AG04450 (cell line): ENCODE measurements at places on chromosomes 12 and 14. TPM values are rescaled to one million over a fixed set of nuclear protein-coding genes. Genes with fewer than 3 reads are reported as not detected.
A peak's percentile ranks its signal among the peaks of the same experiment; 100 is the strongest.

Gene TMPRSS12
- not detected in 2 replicates for polyA plus RNA-seq

- DNase-seq, result peak; percentile 73
These were observed 81.4 kb downstream of the BBS10 start for GRCh38 chr12:76266797-76267196.

Gene PPFIA2
- polyA plus RNA-seq, result 0.20 TPM in 1 of 2 replicates, not detected in the other

DNA sequence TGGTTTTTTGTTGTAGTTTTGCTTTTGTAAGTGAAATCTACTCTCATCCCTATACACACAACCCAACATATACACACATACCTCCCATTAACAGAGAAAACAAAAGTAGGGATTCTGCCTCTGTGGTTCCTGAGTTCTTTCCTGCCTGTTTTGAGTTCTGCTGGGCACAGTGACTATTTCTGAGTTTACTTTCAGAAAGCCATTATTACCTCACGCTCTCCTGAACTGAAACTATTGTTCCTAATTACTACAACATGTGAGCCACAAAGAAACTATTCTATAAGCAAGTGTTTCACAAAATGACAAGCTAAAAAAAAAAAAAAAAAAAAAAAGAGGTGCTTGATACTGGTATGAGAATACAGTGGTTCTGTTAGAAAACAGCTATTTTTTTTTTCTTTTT, 110.9 kb downstream of the ALG10B start:
- no peak for DNase-seq

DNA sequence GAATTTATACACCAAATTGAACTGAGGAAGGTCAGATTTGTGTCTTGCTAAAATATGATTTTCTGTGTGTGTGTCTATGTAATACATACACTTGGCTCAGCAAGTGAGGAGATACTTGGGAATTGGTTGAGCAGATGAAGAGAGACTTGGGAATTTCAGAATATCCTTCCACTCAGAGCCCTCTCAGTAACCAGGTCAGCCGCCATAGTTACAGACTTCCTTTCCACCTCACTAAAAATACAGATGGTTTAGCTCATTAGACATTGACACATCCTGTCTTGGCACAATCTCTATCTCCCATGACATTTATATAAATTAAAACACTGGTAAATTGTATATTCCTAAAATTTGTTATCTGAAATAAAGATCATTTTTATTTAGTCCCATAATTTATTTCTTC, 15.9 kb downstream of the PIK3C2G start:
- DNase-seq, result no peak

GRCh38 chr12:52546126-52546525, 6.8 kb downstream of the KRT71 start:
- no peak for DNase-seq

Gene GPHN
- 7.4 and 7.7 TPM in 2 replicates for polyA plus RNA-seq

GRCh38 chr12:94769047-94769420, 118.7 kb upstream of the TMCC3 start:
- DNase-seq, result no peak

GRCh38 chr12:16348435-16349130, 1.1 kb downstream of the MGST1 start:
- DNase-seq, result no peak

DNA sequence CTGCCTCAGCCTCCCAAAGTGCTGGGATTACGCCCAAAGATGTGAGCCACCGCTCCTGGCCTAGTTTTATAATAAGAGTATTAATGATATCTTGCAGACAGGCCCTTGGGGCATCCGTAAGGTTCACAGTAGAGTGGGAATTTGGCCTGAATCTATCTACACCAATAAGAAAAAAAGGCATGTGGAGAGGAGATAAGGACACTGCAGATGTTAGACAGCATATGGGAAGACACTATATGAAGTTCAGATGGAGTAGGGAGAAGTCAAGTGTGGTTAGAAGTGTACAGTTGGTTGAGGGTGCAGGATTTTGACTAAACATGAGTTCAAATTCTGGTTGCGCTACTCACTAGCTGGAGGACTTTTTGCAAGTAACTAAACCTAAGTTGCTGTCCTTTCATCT, 8.5 kb upstream of the TTC8 start:
- no peak for DNase-seq

DNA sequence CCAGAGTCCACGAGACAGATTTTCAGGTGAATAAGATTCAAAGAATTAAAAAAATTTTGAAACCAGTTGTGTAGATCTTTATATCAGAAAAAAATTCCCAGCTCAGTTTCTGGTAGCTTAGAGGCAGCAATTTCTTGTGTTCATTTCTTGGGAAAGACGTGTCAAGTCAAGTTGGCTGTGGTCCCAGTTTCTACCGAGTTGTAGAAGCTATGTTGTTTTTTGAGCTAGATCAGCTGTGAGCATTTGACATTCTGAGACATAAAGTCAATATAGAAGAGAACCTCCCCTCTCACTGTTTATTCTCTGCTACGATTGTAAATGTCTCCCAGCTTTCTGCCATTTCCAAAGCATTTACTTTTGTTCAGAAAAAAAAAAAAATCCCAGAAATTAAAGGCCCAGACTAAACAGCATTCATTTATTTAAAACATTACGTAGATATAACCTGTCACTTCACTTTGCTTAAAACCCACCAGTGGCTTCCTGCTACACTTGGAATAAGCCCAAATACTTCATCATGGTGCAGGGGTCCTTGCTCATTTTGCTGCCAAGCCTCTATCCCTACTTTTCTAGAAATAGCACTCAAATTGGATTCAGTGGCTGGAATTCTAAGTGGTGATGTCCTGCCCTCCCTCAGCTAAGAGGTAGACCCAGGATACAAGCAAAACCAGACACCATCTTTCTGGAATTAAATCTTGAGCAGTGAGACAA, 20.6 kb upstream of the PYGL start:
- DNase-seq, result peak; percentile 96

Gene UNG
- 13.4 and 14.7 TPM in 2 replicates for polyA plus RNA-seq

Gene ACSM4
- polyA plus RNA-seq, result not detected in 2 replicates

Gene TMCC3
- 0.29 and 0.50 TPM in 2 replicates for polyA plus RNA-seq

Gene PYM1
- 34.9 and 35.3 TPM in 2 replicates for polyA plus RNA-seq

DNA sequence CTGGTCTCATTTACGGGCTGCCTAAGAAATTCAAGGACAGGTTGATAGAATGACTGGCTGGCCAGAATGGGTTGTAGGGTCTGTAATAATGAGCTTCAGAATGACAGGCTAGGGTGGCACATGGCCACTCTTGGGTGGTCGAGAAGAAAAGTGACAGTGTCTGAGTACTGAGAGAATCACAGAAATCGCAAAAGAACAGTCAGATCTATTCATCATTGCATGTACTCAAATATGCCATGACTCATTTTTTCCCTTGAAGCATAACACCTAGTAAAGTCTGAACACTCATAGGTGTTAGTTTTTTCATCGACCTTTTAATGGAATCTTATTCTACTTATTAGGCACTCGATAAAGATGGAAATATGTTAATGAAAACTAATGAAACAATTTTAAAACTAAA, 37.8 kb upstream of the SEL1L start:
- no peak for DNase-seq

DNA sequence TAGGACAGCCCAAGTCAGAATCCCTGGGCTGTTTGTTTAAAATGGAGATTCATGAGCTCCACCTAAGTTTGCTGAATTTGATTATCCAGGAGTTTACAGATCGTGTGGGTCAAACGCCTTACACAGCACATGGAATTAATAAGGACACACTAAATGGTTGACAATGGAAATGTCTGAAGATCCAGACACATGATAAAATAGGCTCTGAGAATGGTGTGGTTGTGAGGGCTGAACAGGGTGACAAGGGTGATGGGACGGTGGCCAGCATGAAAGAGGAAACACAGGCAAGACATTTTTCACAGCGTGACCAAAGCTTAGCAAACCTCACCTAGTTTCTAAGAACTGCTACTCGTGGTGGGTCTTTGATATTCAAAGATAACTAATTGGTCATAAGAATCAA, 12.5 kb downstream of the VWF start:
- no peak for DNase-seq

GRCh38 chr12:69834147-69834546, 9.1 kb downstream of the MYRFL start:
- DNase-seq, result no peak

- no peak for DNase-seq
These were observed 55.8 kb upstream of the CCDC175 start for GRCh38 chr14:59632381-59632780.

DNA sequence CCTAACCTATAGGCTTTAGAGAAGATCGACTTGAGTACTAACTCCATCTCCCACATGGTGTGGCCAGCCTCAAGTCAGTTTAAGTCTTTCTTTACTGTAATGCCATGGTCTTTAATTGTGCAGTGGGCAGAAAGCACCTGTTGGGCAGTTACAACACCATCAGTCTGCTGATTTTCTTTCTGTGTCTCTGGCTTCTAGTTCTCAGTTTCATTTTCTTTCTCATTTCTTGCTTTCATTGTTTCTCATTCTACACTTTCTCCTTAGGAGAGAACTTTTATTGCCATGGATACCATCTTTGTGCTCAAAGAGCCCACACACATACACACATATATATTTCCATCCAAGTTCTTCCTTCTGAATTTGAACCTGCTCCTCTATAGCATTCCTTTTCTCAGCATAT, 96.1 kb upstream of the SLC16A7 start:
- no peak for DNase-seq

Gene KRT6A
- not detected in 2 replicates for polyA plus RNA-seq

- no peak for DNase-seq
These were observed 35.5 kb downstream of the BTG1 start for GRCh38 chr12:92110083-92110640.

DNA sequence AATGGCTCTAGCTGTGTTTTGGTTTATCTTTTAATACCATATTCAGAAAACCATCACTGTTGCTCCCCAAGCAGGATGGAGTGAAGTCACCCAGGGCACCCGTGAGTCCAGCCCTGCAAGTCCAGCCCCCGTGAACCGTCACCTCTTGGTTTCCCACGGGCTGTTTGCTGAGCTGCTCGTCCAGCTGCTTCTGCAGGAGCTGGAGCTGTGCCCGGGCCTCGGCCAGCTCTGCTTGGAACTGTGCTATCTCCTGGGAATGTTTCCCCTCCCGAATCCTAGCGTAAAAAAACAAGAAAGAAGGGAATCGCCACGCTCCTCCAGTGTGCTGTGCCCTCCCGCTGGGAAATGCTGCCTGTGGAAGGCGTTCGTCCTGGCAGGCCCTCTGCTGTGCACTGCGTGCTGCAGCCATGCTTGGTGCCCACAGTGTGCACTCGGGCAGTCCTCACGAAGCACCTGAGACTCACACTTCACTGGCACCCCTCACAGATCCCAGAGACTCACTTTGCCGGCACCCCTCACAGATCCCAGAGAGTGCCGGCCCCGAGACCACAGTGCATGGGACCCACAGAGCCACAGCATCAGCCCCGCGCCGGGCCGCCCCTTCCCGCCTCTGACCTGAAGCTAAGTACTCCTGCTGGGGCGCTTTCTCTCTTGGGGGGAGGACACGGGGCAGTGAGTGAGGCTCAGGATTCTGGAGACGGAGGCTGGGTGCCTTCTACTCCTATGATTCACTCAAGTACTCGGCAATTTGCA, 15.4 kb upstream of the ANKLE2 start:
- DNase-seq, result no peak

Gene DDX47
- polyA plus RNA-seq, result 91.3 and 113 TPM in 2 replicates

GRCh38 chr12:87201598-87201997, 827.6 kb downstream of the C12orf50 start:
- no peak for DNase-seq

Gene FOXN4
- not detected in 2 replicates for polyA plus RNA-seq

GRCh38 chr14:97724265-97724731, 927.1 kb downstream of the VRK1 start:
- no peak for DNase-seq

DNA sequence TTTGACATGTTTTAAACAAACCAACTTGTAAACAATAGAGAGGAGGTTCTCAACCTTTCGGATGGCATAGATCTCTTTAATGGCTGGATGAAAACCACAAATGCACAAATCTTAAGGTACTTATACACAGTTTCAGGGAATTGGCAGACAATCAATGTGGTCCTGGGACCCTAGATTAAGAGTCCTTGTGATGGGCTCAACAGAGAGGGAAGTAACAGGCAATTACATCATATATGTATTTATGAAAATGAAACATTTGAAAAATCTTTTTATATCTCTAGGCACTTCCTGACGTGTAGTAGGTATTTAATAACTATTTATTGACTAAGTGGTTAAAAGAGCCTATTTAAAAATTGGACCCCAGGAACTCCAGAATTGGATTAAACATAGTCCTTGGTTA, 897 bp downstream of the ACTR10 start:
- DNase-seq, result no peak

DNA sequence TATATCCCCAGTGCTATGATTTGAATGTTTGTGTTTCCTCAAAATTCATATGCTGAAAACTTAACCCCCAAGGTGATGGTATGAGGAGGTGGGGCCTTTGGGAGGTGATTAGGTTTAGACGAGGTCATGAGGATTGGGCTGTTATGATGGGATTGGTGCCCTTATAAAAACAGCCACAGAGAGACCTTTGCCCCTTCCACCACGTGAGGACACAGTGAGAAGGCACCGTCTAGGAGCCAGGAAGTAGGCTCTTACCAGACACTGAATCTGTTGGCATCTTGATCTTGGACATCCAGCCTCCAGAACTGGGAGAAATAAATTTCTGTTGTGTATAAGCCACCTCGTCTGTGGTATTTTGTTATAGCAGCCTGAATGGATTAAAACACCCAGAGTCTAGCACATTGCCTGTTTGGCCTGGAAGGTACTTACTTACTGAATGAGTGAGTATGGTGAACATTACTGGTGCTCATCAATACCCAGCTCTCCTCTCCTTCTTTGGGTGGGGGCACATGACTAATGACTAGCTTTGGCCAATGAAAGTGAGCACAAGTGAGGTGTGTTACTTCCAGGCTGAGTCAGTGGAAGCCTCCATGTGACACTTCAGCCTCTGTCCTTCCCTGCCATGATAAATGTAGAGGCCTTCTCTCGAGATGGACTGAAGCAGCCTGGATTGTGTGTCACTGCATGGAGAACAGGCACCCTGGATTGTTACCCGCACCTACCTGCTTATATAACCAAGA, 72.4 kb upstream of the CHST11 start:
- no peak for DNase-seq

GRCh38 chr14:75392686-75393641, 34.9 kb upstream of the JDP2 start:
- DNase-seq, result no peak

Gene PRH2
- polyA plus RNA-seq, result 0.16 TPM in 1 of 2 replicates, not detected in the other
